ENCODE measurements at places on chromosomes 3 and 15.

GRCh38 chr3:59654480-59655417 lies 604.9 kb upstream of the CFAP20DC start:
- no peak for DNase-seq

DNA sequence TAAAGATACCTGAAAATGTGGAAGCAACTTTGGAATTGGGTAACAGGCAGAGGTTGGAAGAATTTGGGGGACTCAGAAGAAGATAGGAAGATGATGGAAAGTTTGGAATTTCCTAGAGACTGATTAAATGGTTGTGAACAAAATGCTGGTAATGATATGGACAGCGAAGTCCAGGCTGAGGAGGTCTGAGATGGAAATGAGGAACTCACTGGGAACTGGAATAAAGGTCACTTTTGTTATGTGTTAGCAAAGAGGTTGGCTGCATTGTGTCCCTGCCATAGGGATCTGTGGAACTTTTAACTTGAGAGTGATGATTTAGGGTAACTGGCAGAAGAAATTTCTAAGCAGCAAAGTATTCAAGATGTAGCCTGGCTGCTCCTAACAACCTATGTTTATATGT lies 13.0 kb downstream of the MITF start:
- no peak for DNase-seq

DNA sequence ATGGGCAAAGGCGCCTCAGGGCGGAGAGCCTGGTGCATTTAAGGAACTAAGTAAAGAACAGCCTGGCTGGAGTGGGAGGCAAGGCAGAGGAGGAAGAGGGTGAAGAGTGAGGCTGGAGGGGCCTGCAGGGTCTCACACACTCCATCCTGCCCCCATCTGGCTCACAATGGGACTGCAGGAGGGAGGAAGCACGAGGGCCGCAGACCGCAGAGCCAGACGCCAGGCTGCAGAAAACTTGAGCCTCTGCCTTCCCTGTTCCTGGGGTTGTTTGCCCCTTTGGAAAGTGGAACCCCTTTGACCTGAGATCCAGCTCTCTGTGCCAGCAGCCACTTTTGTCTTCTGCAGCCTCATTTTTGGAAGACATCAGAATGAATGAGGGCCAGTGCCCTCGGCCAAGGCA lies 138.0 kb downstream of the SRGAP3 start:
- DNase-seq: no peak

DNA sequence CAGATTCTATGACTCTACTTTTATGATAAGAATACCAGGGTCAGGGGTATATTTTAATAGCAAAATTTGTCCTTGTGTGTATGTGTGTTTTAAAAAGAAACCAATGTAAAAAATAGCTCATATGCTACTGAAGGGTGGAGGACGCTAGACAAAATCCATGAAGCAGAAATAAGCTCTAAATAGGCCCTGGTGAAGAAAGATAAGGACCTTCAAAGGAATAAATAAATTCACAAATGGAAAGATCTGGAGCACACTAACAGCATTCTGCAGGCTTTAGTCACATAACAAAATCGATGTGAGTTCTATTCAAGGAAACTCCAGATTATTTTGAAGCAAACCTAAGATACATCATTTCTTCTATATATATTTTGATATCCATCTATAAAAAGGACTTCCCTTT lies 27.2 kb upstream of the ATP11B start:
- DNase-seq: no peak

DNA sequence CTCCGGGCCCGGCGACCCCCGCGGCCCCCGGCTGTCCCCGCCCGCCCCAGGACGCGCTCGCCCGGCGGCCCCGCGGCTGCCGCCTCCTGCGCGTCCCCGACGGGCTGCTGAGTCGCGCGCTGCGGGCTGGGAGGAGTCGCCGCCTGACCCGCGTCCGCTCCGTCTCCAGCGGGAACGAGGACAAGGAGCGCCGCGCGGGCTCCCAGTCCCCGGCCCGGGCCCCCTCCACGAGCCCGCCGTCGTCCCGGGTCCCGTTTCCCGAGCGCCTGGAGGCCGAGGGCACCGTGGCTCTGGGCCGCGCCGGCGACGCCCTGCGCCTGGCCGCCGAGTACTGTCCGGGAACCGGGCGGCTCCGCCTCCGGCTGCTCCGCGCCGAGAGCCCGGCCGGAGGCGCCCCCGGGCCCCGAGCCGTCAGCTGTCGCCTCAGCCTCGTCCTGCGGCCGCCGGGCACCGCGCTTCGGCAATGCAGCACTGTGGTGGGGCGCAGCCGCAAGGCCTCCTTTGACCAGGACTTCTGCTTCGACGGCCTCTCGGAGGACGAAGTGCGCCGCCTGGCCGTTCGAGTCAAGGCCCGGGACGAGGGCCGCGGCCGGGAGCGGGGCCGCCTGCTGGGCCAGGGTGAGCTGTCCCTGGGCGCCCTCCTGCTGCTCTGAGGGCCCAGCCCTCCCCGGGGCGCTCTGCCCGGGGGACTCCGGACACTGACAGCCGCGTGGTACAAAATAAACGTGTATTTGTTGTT lies 1.5 kb downstream of the C2CD4A start:
- peak; percentile 28 for DNase-seq

DNA sequence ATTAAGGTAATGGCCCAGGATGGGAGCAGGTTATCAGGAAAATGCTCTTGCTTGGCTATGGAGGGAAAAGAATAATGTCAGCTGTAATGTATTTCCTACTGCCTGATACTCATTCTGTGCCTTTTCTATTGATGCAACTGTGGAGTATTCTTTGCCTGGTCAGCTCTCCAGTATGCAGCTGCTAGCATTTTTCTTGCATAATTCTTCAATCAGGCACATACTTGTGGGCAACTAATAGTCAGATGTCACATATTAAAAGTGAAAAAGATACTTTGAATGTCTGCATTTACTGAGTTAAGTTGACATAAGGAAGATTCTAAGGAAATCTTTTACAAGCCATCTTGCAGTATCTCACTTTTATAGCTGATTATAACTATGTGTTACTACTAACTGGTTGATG lies 29.5 kb downstream of the CD80 start:
- no peak for DNase-seq

DNA sequence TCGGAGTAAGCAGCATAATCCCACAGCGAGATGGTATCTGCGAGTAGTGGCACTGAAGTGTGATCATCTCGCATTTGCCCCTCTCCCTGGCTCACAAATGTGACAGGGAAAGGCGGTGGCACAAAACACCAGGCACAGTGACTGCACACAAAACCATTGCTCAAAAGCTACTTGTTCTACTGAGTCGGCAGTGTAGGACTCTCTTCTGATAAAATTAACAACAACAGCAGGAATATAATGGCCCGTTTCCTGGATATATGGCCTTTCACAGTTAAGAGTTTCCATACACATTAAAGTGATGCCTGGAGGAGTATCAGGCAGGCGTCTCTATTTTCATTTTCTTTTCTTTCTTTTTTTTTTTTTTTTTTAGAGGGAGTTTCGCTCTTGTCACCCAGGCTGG lies 69.0 kb downstream of the MYO1E start:
- DNase-seq: no peak

DNA sequence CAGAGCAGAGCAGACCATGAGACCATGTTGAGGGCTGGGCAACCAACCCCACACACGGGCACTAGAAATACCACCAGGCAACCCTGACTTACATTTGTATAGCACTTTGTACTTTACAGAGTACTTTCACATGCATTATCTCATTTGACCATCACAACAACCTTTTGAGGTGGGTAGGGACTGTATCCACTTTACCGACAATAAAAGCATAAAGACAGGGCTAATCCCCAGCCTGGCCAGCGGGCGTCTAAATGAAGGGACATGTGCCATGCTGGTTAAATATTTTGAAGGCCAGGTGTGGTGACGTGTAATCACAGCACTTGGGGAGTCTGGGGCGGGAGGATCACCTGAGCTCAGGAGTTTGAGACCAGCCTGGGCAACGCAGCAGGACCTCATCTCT lies 23.6 kb downstream of the RASGRP1 start:
- DNase-seq: no peak

- no peak for DNase-seq
Measured at GRCh38 chr15:81286621-81287121, 37.3 kb downstream of the STARD5 start.

GRCh38 chr3:25441234-25441856 lies 13.3 kb downstream of the RARB start:
- DNase-seq: no peak

Measured in activated CD4-positive, alpha-beta memory T cell treated with anti-CD3 and anti-CD28 coated beads, Interleukin-2, amount 10 ng/mL, durations not matched to agents 7 days and 5 days (primary cell).